T-helper 2 cell treated with Interferon-gamma antibody and Interleukin-4, amounts not matched to agents 5 μg/mL and 100 μg/mL, for 36 hours (primary cell): ENCODE measurements at places on chromosomes 6 and 20.

DNA sequence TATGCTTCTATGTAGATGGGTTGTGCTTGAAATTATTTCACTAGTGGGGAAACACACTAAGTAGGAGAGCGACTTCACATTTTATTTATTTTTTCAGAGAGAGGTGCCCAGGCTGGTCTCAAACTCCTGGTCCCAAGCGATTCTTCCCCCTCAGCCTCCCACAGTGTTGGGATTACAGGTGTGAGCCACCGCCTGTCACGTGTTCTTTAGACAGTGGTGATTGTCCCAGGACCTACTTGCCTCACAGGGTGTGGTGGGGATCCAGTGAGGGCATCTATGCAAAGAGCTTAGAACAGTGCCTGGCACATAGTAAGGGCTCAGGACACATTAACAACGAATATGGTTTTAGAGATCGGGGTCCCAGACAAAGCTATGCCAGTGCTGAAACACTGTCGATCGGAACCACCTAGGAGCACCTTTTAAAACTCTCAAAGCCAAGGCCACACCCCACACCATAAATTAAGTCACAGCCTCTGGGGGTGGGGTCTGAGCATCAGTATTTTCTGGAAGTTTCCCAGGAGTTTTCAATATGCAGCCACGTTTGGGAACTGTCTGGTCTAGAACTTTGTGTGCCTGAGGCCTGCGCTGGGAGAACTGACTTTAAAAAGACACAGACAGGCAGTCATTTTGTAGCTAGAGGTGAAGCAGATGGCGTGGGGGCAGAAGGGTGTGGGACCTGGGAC is 4.8 kb upstream of the BCAS4 start:
- DNase-seq: no peak

DNA sequence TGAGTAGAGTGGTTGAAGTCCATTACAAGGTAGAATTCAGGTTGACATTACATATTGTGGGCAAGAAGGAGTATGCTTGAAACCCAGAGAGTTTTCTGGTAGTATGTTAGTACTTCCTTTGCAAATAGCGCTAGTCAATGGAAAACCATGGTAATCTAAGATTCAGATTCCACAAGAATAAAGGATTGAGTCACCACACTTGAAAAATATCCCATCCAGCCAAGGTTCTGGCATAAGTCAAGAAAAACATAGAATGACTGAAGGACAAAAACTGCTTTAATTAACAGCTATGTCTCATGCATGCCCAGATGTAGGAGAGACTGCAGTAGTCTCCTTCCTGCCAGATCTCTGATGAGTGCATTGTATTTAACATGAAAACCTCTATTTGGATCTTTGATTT is 469.8 kb downstream of the BMP2 start:
- no peak for DNase-seq

- no peak for DNase-seq
Measured at GRCh38 chr20:40464731-40465208, 224.3 kb downstream of the MAFB start.

DNA sequence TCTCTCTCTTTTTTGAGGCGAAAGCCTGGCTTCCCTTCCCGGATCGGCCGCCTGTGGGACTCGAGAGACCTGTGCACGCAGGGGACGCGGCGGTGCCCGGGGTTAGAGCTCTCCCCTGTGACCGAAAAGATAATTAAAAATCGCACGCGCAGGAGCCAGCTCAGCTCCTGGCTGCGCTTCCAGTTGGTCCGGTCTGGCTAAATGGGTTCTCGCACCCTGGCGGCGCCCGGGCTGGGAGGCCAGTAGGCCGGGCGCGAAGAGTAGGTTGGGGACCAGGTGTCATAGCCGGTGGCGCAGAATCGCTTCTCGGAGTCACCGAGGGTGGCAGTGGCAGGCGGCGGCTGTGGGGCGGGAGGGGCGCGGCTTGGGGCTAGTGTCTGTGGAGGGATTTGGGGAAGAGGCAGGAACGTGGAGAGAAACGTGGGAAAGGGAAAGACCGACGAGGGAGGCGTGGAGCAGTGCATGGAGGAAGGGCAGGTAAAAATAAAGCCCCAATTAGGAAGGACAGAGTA is 41.9 kb upstream of the SUPT3H start:
- peak; percentile 64 for DNase-seq
